Upper lobe of right lung (tissue), 1 donor: ENCODE measurements at places on chromosomes 1 and 21. TPM values are rescaled to one million over a fixed set of nuclear protein-coding genes. Genes with fewer than 3 reads are reported as not detected.

- no peak for DNase-seq
Observed at GRCh38 chr21:41692185-41692565, 74.7 kb downstream of the RIPK4 start.

Gene BCAN
- total RNA-seq = not detected

DNA sequence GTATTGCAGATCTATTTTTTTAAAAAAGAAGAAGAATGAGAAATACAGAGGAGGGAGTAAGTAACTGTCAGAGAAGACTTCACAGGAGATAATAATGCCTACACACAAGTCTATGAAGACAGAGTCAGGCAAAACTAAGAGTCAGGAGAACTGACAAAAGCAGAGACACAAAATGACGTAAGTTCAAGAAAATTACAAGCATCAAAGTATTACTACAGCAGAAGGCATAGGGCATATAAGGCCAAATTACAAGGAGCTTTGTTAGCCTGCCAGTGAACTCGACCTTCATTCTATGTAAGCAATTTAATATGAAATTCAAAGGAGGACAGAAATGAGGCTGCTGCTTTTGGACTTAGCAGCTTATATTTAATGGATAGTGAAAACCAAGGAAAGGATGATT, 23.7 kb downstream of the FAF1 start:
- DNase-seq = no peak

- DNase-seq = no peak
Observed at GRCh38 chr1:153583976-153584375, 18.3 kb upstream of the S100A2 start.

GRCh38 chr1:30743584-30744059, 14.0 kb downstream of the LAPTM5 start:
- DNase-seq = no peak

DNA sequence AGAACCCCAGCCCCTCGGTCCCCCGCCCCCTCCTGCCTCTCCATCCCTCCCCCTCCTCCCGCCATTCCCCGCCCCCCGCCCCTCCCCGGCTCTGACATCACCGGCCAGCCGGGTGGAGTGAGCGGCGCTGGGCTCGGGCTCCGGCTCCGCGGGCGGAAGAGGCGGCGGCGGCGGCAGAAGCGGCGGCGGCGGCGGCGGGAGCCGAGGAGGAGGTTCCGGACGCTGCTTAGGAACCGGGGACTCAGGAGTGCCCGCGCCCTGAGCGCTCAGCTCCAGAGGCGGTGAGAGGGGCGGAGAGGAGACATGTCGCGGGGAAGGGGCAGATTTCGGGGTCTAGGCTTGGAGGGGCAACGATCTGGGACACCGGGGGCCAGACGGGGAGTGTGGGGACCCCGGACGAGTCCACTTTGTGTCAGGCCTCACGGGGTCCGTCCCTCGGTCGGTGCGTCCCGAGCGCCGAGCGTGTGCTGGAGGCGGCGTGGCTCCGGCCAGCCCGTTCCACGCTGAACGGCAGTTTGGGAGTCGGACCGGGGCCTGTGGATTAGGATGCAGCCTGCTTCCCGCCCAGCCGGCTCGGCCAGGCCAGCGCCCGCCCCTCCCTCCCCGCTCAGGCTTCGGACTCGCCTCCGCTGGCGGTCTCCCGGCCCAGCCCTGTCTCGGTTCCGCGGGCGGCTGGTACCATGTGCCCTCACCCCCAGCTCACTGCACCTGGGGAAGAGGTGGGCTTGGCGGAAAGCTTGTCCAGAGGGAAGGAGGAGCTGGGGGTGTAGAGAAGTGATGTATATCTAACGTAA, at the start of gene PEA15:
Gene PEA15, plus strand, starts transcription at position 143 of the 794 bp plus-strand sequence. CDS start 6,161 bp downstream, outside the sequence.
- DNase-seq = peak; percentile 90

Gene EPHA2
- 44.8 TPM for total RNA-seq

GRCh38 chr1:76496871-76497270, 370.4 kb upstream of the ST6GALNAC5 start:
- DNase-seq = no peak

Gene TESK2
- 8.4 TPM for total RNA-seq

DNA sequence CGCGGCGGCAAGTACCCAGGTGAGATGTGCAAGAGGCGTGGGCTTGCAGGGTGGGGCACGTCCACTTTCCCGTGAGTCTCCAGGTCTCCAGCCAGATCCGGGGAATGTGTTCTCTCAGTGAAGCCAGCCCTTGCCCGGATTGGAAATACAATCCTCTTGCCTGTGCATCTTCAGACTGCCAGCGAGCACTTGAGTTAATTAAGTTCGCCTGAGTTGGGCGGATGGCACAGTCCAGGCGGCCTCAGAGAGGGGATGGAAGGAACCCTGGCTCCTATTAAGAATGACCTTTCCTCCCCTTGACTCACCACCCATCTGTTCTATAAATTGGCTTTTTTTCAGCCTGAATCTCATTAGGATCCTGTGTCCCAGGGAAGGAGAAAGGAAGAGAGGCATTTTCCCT, 33.3 kb upstream of the CNTN2 start:
- DNase-seq = no peak

DNA sequence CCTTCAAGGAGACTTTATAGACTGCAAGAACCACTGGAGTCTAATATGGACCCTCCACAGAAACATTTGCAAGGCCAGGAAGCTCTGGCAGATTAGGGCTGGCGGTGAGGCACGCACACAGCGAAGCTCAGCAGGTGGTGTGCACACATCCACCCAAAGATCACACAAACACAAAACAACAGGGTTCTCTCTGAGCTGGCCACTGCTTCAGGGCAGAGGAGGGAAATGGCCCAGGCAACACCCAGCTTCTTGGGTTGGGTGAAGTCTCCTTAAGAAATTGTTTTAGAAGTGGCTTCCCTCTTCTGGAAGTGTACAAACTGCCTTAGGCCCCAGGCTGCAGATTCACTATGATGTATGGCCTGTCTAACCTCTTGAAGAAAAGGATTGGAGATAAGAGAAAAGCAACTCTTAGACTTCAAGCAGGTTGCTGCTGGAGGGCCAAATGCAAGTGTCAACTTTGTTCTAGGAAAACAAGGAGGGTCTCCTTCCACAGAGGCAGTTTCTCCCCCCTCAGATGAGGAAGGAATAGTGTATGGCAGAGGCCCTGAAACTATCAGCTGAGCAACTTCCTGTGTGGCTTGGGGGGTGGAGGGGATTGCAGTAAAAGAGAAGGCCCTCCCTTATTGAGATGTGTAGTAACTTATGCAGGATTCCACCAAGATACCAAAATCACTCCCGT, 2.0 kb downstream of the RCSD1 start:
- DNase-seq = no peak

DNA sequence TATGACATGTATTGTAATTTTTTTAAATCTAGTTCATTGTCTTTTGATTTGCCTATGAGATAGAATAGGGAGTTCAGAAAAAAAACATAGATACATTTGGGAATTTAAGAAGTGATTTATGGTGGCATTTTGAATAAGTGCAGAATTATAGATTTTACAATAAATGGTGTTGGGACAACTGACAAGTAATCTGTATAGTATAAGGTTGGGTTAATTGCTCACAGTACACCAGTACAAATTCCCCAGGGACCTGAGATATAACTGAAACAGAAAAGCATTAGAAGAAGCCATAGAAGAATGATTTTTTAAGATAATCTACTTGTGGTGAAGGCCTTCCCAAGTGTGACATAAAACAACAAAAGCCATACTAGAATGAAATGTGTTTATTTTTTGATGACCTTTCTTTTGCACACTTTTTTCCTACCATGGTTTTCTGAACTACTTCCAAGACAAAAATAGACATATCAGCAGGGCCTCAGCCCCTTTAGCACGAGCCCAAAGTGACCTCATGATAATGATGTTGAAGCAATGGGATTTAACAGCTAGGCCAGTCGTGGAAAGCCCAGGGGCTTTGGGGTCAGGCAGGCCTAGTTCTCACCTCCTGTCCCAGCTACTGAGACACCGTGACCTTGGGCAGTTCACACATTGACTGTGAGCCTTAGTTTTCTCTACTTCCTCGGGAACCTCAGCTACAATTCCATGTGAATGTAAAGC, 87.4 kb downstream of the GREM2 start:
- no peak for DNase-seq

Gene CD1E
- 3.8 TPM for total RNA-seq

GRCh38 chr1:212699104-212699624, 476 bp downstream of the BATF3 start:
- peak; percentile 84 for DNase-seq

Gene AKR7A3
- 0.43 TPM for total RNA-seq

- no peak for DNase-seq
Observed at GRCh38 chr21:21463456-21463855, 465.2 kb downstream of the NCAM2 start.

DNA sequence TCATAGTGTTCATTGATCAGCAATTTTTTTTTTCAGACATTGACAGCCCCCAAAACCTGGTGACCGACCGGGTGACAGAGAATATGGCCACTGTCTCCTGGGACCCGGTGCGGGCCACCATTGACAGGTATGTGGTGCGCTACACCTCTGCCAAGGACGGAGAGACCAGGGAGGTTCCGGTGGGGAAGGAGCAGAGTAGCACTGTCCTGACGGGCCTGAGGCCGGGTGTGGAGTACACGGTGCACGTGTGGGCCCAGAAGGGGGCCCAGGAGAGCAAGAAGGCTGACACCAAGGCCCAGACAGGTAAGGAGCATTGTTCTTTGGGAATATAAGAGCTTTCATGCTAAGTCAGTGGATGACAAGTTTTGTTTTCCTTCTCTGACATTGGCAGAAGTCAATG, 49.3 kb downstream of the TNN start:
- DNase-seq = no peak

Gene NTPCR
- 28.7 TPM for total RNA-seq

- peak; percentile 86 for DNase-seq
Observed at GRCh38 chr1:153404768-153405167, 11.6 kb upstream of the S100A7A start.

Gene NR5A2
- 8.1 TPM for total RNA-seq

DNA sequence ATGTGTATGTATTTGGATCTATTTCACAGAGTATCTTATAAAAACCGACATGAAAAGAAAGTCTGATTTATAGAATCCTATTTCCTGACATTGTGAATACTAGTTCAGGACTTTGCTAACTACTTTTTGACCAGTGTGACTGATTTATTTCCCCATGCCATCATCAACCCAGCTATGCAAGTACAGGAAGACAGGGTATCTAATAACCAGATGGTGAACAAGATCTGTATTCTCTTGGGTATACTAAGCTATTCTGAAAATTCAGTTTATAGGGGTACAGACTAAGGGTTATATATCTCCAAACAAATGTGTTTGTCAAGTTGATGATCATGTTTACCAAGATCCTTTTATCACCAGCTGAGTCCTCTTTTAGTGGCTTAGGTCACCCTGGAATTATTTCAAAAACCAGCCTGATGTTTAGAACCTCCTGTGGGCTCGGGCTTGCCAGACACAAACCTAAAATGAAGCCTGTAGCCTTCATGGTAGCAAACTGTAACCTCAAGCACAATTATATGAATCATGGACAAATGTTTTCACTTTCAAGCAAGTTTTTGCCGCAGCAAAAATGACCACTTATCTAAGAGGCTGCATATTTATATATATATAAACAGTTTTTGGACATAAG, 185.1 kb downstream of the FGGY start:
- no peak for DNase-seq

DNA sequence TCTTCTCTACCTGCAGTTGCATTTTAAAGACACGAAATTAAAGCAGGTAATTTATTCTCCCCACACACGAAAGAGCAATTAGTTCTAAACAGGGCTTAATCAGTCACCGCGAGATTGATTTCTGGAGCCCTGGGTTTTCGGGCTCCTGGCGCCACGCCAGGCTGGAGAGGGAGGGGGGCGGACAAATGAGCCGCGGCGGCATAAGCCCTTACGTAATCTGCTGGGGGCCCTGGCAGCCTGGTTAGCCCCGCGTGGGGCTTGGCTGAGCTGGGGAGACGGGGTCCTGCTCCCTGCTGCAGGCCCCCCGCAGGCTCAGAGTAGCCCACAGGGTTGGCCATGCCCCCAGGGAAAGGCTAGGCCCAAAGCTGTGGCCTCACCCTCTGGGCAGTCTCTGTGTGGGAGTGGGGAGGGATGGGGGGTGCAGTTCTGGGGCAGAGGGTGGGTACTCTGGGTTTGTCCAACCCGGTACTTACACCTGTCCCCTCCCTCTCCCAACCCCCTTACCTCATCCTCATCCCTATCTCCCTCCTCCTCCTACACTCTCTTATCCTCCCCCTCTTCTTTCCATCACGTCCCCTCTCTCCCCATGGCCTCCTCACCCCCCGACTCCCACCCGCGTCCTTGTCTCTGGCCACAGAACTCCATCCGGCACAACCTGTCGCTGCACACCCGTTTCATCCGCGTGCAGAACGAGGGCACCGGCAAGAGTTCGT, 19.9 kb downstream of the FOXO6 start:
- DNase-seq = peak; percentile 80

GRCh38 chr1:94326329-94326728, 88.9 kb upstream of the ARHGAP29 start:
- DNase-seq = no peak

DNA sequence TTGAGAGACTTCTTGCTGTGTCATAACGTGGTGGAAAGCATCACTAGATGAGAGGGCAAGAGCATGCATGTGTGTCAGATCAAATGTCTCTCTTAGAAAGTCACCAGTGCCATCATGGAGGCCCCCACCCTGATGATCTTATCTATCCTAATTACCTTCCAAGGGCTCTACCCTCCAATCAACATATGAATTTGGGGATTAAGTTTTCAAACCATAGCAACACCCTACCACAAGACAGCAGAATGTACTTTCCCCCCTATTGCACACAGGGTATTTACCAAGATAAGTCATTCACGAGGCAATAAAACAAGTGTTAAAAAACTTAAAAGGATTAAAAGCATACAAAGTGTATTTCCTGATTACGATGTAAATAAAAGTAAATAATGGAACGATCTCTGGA, 515.6 kb downstream of the LMO4 start:
- DNase-seq = no peak

GRCh38 chr1:215128504-215128903, 46.0 kb downstream of the KCNK2 start:
- DNase-seq = no peak

Gene ZC3H11A
- total RNA-seq = 84.5 TPM

DNA sequence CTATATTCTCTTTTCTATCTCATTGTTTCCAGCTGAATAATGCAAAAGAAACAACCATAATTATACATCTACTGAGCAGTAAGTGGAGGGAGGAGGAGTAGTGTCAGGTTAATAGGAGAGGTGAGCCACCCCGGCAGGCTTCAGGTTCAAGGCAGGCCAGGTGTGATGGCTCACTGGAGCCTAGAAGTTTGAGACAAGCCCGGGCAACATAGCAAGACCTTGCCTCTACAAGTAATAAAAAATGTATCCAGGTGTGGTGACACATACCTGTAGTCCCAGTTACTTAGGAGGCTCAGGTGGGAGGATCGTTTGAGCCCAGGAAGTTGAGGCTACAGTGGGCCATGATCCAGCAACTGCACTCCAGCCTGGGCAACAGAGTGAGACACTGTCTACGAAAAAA, 1.9 kb upstream of the DIP2A start:
- DNase-seq = no peak

- no peak for DNase-seq
Observed at GRCh38 chr1:186750257-186750656, 70.0 kb upstream of the PTGS2 start.

GRCh38 chr1:16009030-16009460, 5.0 kb downstream of the SRARP start:
- DNase-seq = peak; percentile 88

Gene MYCL
- 3.6 TPM for total RNA-seq
